ENCODE measurements at places on chromosomes 12 and 14.

- no peak for DNase-seq
Observed at GRCh38 chr14:30108975-30109700, 181.5 kb upstream of the PRKD1 start.

DNA sequence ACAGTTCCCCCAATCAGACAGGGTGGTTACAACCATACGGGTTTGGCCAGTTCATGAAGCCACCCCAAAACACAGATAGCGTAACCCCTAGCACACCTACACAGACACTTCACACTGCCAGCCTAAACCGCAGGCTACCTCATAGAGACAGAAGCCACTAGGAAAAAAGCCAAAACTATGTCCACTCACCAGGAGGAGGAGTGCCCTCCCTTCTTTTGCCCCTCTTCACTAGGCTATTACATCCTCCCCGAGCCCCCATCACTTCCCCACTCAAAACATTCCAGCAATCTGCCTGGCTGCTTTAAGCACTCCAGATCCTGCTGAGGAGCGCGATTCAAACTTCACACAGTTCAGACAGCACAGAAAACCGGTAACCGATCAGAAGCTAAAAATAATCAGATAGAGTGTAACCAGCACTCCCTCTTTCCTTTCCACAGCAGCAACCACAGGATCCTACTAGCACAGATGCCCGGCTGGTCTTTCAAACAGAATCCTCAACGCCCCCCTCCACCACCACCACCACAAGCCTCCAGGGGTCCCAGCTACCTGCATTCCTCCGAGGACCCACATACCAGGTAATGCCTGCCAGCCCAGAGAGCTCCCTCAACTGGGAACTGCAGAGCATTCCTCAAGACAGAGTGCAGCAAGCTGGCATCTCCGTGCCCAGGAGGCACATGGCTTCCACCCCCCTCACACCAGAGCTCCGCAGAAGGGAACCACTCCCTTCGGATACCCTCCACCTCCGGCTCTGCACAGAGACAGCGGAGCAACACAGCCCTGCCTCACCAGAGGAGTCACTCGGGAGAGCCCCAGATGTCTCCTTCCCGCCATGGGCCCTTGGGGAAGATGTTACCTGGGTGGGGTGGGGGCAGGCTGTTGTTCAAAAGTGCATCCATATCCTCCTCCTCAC, 1.5 kb downstream of the CHD4 start:
- no peak for DNase-seq

GRCh38 chr12:105402366-105402765, 71.9 kb downstream of the C12orf75 start:
- DNase-seq = no peak

DNA sequence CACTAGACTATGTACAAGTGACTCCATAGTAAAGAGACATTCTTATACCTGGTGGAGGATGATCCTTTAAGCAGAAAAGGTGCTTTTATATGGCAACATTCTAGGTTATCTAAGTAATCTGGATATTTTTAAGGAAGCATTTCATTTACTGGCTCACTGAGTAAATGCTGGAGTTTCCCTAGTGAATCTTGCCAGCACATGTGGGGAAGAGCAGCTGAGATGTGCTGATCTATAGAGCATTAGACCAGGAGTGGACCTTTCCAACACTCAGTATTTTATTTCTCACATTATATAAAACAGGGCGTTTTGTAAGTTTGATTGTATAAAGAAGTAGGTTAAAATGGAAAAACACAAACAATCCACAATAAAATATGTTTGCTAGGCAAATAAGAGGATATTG, 478.5 kb downstream of the ATP23 start:
- no peak for DNase-seq

GRCh38 chr14:93648440-93649168, 139.7 kb downstream of the PRIMA1 start:
- peak; percentile 0 for DNase-seq

GRCh38 chr14:86707071-86707470, 1177.1 kb downstream of the FLRT2 start:
- no peak for DNase-seq

DNA sequence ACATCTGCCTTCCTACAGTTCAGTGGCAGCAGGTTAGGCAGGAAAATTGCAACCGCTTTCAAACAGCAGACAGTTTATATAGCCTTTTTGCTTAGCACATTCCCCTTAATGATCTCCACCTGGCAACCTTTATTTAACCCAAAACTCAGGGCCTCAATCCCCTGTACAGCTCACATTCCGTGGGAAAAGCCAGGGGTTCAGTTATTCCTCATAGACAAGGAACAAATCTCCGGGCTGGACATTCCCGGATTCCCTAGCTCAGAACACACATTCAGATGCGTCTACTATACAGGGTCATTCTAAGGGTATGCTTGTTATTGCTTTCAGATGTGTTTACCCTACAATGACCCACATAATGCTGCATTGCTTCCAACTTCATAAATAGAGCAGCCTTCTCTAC, 73.8 kb upstream of the DCN start:
- DNase-seq = no peak

- DNase-seq = no peak
Observed at GRCh38 chr14:23865502-23865901, 88.1 kb upstream of the DHRS4 start.

DNA sequence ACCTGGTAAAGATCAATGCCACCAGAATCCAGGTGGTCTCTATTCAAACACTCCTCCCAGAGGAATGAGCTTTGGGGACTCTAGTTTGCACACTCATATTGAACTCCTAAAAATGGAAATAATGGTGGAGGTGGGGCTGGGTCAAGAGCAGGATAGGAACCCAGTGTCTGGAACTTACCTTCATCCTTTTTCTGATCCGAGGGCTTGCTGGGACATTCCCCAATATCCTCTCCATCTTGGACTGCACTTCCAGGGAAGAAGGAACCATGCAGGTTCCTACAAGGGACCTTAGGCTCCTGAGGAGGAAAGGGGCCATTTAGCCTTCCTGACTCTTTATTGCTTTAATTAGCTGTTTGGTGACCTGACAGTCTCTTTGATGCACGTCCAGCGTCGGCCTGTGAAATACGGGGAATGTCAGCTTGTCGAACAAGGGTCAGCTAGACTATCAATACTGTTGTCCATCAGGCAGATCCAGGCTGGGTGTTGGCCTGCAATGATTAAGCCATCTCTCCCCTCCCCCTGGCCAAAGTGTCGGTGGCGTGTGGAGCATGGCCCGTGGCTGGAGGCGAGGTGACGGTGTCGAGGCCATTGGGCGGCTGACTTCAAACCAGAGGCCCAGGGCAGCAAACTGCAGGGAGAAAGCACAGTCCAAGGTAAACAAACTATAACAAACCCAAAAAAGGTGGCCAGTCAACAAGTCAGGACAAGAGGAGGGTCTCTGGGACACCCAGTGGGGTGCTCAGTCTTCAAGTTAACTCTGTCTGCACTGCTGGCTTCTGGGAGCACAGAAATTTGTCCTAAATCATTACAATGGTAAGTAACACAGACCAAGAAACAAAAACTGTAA, 405.2 kb upstream of the TBX3 start:
- DNase-seq = no peak

- DNase-seq = no peak
Observed at GRCh38 chr14:57066887-57067513, 201.7 kb downstream of the EXOC5 start.

GRCh38 chr14:47447076-47447475, 228.3 kb downstream of the MDGA2 start:
- no peak for DNase-seq

- DNase-seq = no peak
Observed at GRCh38 chr12:63916561-63917476, 72.3 kb downstream of the SRGAP1 start.

- no peak for DNase-seq
Observed at GRCh38 chr14:58108717-58109116, 43.3 kb downstream of the ARMH4 start.

DNA sequence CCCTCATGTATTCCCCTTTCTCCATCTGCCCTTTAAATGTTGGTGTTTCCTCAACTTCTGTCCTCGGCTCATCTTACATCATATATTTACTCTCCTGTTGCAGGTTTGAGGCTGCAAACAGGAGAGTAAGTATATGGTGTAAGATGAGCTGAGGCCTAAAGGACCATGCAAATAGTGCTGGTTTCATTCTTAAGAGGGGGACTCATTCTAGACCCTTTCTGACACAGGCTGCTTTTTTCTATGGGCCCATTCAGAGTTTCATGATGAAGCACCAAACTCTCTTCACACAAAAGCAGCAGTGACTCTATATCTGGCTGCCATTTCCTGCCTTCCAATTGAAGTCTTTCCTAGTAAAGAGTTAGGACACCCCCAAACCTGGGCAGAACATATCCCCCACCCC, 218.5 kb downstream of the PHLDA1 start:
- no peak for DNase-seq

DNA sequence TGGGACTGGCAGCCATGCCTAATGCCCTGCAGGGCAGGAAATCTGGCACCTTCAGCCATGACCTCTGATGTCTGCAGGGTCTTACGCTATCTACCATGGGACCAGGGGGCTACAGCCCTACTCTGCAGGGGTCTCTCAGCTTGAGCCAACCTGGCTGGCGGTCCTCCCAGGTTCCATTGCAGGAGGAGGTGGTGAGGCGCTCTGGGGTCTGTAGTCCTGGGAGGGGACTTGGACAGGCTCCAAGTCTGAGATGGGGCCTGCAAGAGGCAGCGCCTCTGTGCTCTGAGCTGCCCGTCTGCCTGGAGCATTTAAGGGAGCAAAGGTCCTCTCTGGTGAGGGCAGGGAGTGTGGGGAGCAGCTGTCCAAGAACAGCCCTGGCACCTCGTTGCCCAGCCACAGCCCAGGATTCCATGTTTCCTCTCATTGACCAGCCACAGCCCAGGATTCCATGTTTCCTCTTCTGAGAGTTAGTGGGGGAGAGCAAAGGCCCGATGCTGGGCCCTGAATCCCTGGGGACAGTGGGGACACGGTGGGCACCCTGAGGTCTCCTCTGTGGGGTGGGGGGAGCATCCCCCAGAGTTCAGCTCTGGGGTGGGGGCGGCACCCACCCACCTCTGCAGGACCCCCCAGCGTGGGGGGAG, 655 bp downstream of the PLD4 start:
- no peak for DNase-seq

GRCh38 chr14:33847066-33847465, 103.8 kb downstream of the EGLN3 start:
- no peak for DNase-seq

- DNase-seq = no peak
Observed at GRCh38 chr14:94483071-94483451, 7.1 kb upstream of the SERPINA9 start.

DNA sequence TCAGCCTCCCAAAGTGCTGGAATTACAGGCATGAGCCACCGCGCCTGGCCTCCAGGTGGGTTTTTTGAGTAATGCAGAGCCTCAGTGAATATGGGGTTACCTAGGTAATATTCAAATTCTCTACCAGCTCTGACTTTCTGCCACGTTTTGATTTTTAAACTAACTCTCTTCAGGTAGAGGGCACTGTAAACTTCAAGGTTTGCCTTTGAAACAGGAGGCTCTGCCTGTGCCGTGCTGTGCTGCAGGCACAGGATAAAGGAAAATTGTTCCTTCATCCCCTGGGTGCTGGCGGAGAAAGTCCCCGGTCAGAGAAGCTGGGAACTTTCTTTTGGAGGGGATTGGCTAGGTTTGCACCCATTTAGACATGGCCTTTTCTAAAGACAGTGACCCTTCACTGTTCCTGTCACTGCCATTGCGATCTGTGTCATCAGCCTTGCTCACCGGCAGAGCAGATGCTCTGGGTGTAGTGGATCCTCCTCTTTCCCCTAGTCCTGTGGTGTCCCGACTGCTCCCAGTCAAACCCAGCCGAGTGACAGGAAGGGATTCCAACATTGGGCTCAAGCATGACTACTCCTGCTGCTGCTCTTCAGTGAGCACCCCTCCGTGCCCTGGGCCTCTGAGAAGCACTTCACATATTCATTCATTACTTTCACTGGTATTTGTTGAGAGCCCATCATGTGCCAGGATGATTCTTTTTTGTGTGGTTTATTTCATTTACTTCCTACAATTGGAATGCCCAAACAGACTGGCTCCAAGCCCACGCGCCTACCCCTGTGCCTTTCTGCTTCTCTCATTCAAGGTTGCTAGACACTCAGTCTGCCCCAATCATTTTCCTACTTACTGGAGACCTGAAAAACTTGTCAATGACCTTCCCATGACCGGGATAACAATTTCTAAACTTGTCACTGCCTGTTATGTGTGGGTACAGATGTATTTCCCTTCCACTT, 103.6 kb downstream of the TMEM30B start:
- no peak for DNase-seq

GRCh38 chr12:116975779-116976393, 65.1 kb downstream of the FBXW8 start:
- DNase-seq = no peak

DNA sequence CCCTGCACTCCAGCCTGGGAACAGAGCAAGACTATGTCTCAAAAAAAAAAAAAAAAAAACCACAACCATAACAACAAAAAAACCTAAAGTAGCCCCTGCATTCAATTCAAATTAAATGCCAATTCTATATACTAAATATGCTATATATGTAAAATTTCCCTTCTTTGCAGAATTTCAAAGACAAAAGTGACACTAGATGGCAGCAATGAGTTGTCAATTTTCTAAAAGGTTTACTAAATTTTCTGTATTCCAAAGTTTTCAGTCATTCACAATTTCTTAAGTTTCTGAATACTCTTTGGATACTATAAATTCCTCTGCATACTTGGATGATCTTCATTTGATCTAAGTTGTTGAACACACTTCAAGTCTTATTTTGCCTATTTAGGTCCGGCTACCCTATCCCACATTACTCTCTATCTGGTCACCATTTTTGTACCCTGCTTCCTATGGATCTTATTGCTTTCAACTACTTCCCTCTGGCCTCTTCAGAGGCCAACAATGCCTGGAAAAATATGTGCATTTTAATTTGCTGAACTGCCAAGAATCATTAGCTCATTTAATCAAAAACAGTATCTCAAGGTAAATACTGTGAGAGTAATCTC, 27.9 kb downstream of the HNRNPC start:
- no peak for DNase-seq

DNA sequence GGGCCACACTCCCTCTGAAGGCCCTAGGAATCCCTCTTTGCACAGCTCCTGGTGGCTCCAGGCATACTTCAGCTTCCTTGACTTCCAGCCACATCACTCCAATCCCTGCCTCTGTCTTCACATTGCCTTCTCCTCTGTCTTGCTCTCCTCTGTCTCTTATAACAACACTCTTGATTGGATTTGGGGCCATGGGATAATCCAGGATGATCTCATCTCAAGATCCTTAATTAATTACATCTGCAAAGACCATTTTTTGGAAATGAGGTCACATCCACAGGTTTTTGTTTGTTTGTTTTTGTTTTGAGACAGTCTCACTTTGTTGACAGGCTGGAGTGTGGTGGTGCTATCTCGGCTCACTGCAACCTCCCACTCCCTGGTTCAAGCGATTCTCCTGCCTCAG, 88.7 kb downstream of the TMTC1 start:
- DNase-seq = no peak

GRCh38 chr12:6367969-6368892, 7.1 kb downstream of the SCNN1A start:
- no peak for DNase-seq

DNA sequence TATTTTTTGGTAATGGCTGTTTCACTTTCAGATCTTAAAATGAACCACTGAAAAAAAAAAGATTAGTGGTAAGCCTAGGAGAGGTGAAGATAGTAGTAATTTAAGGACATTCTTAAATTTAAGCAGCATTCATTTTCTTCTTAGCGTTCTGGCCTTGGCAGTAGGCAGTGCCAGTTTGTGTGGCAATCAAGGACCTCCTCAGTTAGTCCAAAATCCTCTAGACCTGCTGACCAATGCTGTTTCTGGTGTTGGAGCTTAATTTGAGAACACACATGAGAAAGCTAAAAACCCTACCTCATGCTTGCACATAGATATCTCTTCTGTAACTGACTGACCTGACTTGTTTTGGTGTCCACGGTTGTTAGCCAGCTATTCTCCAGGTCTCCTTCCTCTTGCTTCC, 219.8 kb upstream of the RGS6 start:
- DNase-seq = no peak
